Right cardiac atrium (tissue), 5 donors: ENCODE measurements at places on chromosomes 4 and X. TPM values are rescaled to one million over a fixed set of nuclear protein-coding genes. Genes with fewer than 3 reads are reported as not detected.

The CENPVL1 gene
- total RNA-seq: not detected

The DCAF8L2 gene
- total RNA-seq: not detected

The NR0B1 gene
- not detected for total RNA-seq

The TMEM47 gene
- total RNA-seq: 44.9 TPM

The SSX4 gene
- total RNA-seq: not detected

The COL4A6 gene
- 14.0 TPM for total RNA-seq

The CNKSR2 gene
- total RNA-seq: 0.51 TPM

The HSFX4 gene
- not detected for total RNA-seq

The CSAG2 gene
- not detected for total RNA-seq

The NLGN3 gene
- 1.9 TPM for total RNA-seq

The BMPR1B gene
- total RNA-seq: 0.63 TPM

The ENPEP gene
- total RNA-seq: 2.5 TPM

The PSAPL1 gene
- total RNA-seq: not detected

GRCh38 chr4:163587867-163588266 lies 93.4 kb downstream of the TMA16 start:
- no peak for DNase-seq

- no peak for DNase-seq
Observed at GRCh38 chrX:19728915-19729314, 158.5 kb downstream of the SH3KBP1 start.

DNA sequence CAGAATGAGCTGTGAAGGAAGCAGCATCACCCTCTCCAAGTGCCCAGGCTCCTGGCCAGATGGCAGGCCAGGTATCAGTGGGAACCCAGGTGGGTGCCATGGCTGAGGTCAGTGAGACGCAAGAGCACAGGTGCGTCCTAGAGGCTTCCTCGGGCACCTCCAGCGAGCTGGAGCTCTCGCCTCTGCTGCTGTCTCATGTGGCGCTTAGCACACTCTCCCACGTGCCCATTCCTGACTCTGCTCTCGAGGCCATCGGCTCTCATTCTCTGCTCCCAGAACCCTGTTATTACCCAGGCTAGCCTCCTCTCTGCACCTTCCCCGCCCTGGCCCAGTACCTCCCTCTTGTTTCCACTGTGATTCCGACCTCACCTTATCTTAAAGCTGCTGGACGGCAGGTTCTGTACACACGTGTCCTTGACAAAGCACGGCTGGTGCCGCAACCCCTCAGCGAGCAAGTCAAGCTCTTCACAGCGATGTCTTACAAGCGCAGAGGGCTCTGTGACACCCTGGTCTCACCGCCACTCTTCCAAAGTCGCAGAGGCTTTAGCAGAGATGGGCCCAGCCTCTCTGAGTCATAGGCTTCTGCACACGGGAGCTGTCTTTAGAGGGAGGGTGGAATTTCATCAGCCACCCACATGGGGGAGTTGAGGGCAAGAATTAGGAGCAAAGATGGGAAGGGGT lies 15.4 kb upstream of the MSANTD1 start:
- no peak for DNase-seq

DNA sequence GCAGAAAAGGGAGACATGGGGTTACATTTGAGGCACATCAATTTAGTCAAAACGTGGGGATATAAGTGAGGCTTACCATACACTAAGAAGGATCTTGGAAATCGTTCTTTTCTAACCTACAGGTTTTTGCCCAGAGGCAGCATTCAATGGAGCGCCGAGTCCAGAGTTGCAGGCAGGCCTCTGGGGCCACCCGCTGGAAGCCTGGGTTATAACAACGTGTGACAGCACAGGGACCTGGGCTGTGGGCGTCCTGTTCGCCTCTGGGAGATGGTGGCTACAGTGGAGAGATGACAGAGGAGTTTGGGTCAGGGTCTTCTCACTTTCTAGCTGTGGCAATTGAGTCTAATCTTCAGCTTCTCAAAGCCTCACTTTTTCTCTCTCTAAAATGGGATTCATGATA lies 53.9 kb downstream of the ENPP6 start:
- peak; percentile 52 for DNase-seq

- no peak for DNase-seq
Observed at GRCh38 chrX:45322820-45323219, 122.1 kb upstream of the DIPK2B start.

GRCh38 chrX:18833071-18833731 lies 125.8 kb downstream of the PPEF1 start:
- DNase-seq: peak; percentile 73

DNA sequence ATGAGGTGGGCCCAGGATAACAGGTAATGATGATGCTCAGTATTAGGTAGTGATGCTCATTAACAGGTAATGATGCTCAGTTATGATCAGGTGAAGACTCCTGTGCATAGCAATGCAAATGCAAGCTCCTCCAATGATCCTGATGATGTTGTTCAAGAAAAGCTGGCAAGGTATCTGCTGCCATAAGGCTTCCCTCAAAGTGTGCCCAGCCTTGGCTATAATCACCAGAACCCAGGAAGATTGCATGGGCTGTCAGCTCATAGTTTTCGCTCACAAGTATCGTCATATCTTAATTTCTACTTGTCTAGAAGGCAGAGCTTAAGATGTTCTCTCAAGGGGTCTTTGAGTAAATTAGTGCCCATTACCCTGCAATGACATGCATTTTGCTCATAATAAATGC lies 366.2 kb upstream of the CLNK start:
- no peak for DNase-seq

GRCh38 chr4:83569987-83570386 lies 34.1 kb downstream of the GPAT3 start:
- no peak for DNase-seq

DNA sequence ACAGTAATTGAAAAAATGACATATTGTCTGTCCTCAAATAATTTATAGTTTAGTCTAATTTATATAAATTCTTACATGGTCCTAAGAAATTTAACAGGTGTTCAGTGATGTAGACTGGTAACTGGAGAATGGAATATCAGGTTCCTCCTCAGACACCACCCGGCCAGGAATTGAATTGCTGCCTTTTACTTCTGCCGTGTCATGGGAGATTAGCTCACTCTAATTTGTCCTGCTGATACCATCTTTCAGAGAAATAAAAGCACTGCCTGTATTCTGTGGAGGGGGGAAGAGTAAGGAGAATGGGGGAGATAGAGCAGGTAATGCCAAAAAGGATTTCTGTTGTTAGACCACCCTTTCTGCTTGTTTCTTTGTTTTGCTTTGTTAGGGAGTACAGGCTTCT lies 125.2 kb upstream of the KLHL4 start:
- DNase-seq: no peak

GRCh38 chr4:55397126-55397436 lies 1.3 kb downstream of the TMEM165 start:
- no peak for DNase-seq

- no peak for DNase-seq
Observed at GRCh38 chr4:69743476-69744156, 16.8 kb downstream of the SULT1B1 start.

DNA sequence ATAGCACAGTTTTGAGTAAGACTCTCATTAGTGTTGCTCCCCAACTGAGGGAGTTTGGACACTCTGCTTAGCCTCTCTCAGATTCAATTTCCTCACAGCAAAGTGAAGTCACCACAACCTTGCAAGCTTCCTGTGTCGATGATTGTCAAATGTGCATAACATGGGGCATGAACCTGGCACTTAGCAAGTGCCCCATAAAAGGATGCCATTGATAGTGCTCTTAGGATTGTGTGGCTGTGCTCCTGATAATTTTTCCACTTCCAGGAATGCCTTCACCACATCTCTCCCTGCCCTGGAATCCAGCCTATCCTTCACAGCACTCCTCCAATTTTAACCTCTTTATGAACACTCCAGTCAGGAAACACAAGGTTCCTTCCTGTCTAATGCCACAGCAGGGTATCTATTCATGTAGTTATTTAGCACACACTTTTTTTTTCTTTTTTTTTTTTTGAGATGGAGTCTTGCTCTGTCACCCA lies 309.4 kb downstream of the PPP3CA start:
- no peak for DNase-seq

GRCh38 chr4:108449129-108449528 lies 171.2 kb upstream of the RPL34 start:
- no peak for DNase-seq

GRCh38 chrX:40749681-40750494 lies 14.5 kb upstream of the MED14 start:
- DNase-seq: no peak

DNA sequence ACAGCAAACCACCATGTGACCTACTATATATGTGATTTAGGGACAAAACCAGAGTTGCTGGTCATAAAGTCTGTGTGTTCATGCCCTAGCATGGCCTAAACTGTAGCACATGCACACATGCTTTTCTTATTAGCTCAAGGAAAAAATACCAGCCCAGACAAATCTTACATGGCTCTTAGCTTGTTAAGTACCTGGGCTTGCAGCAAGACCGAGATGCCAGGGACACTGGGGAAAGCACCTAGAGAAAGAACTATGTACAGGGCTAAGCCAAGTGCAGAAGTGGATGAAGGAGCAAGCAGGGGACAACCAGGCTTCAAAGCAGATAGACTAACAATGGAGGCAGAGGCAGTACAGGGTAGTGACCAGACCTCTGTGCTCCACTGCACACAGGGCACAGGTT lies 3.4 kb upstream of the GABRE start:
- no peak for DNase-seq
